IMR-90 (cell line): ENCODE measurements at places on chromosomes 6 and 20.

GRCh38 chr6:27865850-27866356 lies 46.3 kb downstream of the OR2B2 start:
- DNase-seq, result no peak

- DNase-seq, result no peak
Observed at GRCh38 chr20:40776466-40777457, 87.7 kb upstream of the MAFB start.

GRCh38 chr6:73893696-73894095 lies 197.7 kb downstream of the CD109 start:
- no peak for DNase-seq

GRCh38 chr20:54340206-54340605 lies 132.3 kb downstream of the PFDN4 start:
- peak; percentile 17 for DNase-seq

- DNase-seq, result no peak
Observed at GRCh38 chr6:11439017-11439420, 98.5 kb upstream of the TMEM170B start.

DNA sequence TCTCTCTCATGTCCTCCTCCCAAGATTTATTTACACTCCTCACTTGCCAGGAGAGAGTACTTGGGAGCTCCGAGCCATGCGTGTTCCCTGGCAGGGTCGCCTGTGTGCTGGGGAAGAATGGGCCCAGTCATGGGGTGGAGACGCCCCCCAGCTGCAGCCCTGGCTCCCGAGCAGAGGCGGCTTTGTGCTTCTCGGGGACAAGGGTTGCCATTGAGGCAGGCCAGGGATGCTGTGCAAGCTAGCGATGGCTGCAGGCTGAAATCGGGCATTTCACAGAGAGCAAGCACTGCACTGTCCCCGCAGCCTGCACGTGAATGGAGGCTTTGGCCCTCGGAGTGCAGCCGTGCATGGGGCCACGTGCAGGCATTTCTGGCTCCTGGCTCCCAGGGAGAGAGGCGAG lies 23.8 kb downstream of the PHACTR3 start:
- DNase-seq, result no peak

GRCh38 chr6:170011204-170012036 lies 260.0 kb downstream of the ERMARD start:
- no peak for DNase-seq

DNA sequence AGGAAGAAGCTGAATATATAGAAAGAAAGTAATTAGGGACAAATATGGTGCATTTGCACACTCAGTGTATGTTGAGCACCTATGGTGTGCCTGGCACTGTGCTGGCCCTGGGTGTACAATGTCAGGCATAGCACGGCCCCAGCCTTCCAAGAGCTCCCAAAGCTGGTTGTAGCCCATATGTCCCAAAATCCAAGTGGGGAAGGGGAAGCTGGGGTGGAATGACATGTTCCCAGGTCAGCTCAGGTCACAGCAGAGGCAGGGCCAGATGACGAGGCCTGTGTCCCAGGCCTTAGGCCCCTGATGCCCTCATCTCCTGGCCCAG lies 170.0 kb downstream of the VEGFA start:
- no peak for DNase-seq
